ENCODE measurements at places on chromosomes 6 and 20. TPM values are rescaled to one million over a fixed set of nuclear protein-coding genes. Genes with fewer than 3 reads are reported as not detected.

DNA sequence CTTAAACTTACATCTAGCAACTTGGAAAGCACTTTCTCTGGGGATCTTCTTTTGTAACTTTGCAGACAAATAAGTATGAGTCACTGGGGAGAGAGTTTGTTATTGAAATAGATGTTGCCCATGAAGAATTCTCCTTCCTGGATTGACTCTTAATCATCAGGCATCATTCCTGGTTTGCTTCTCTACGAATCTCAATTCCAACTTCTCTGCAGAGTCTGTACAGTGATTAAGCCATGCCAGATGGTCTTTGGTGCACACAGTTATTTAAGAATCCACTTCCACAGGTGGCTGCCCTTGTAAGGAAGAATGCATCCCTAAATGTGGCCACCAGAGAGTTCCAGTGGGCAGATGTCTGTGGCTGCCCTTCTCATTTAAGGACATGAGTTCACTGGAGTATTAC is 25.7 kb downstream of the MYCT1 start:
- no peaks in the 10 kb centered on the region for H3K4me1 ChIP-seq
- H3K27me3 ChIP-seq = no peaks in the 10 kb centered on the region
- no peaks in the 10 kb centered on the region for H3K36me3 ChIP-seq
- H3K4me3 ChIP-seq = no peak overlapping the region
- no peak overlapping the region for H3K27ac ChIP-seq
- DNase-seq = no peak

DNA sequence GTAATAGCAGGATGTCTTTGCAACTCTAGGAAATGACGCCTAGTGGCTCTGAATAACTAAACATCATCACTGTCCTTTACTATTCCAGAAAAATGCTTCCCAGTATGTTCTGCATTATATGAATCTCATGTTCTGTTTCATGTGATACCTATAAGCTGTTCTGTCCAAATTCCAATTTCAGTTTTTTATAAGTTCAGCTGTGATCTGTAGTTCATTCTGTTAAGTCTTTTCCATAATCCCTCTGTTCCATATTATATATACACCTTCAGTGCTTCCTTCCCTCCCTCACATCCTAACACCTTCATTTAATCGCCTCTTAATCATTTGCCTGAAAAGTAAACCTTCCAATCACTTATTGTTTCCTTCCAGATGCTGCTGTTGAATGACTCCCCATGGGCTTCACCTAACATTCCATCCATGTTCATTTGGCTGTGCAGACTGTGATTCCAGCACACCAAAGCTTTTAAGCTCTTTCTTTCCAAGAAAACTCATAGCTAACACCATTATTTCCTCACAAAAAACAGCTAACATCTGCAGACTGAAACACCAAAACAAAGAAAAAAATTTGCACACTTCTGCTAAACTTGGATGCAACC is 18.6 kb downstream of the HMGCLL1 start:
- no peaks in the 10 kb centered on the region for H3K4me1 ChIP-seq
- no peak overlapping the region for H3K4me3 ChIP-seq
- H3K36me3 ChIP-seq = no peaks in the 10 kb centered on the region
- DNase-seq = no peak
- no peak overlapping the region for H3K27ac ChIP-seq

- H3K27ac ChIP-seq = no peak overlapping the region
- H3K4me3 ChIP-seq = no peak overlapping the region
- H3K36me3 ChIP-seq = no peaks in the 10 kb centered on the region
- no peaks in the 10 kb centered on the region for H3K27me3 ChIP-seq
- H3K4me1 ChIP-seq = peaks cover 13% of the 10 kb centered on the region
- no peak for DNase-seq
Observed at GRCh38 chr6:132085731-132086130, 134.6 kb upstream of the CCN2 start.

DNA sequence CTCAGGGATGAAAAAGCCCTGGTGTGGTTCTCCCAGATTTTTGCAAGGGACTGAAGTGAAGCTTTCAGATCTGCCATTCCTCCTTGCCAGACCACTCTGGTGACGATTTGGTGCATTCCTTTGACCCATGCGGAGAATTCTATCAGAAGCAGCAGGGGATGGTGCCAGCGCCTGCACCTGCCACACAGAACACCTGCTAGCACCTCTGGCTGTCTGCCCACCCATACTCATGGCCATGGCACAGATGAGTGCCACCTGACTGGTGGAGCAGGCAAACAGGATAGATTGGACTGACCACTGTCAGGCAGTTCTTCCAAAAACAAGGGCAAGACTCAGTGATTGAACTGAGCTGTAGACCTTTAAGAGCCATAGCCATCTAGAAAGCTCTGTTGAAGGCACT is 107.1 kb downstream of the CDYL start:
- H3K27ac ChIP-seq = no peak overlapping the region
- H3K4me3 ChIP-seq = no peak overlapping the region
- DNase-seq = no peak
- peaks cover 64% of the 10 kb centered on the region for H3K4me1 ChIP-seq
- no peaks in the 10 kb centered on the region for H3K27me3 ChIP-seq

The LHFPL5 gene
- polyA plus RNA-seq = not detected

DNA sequence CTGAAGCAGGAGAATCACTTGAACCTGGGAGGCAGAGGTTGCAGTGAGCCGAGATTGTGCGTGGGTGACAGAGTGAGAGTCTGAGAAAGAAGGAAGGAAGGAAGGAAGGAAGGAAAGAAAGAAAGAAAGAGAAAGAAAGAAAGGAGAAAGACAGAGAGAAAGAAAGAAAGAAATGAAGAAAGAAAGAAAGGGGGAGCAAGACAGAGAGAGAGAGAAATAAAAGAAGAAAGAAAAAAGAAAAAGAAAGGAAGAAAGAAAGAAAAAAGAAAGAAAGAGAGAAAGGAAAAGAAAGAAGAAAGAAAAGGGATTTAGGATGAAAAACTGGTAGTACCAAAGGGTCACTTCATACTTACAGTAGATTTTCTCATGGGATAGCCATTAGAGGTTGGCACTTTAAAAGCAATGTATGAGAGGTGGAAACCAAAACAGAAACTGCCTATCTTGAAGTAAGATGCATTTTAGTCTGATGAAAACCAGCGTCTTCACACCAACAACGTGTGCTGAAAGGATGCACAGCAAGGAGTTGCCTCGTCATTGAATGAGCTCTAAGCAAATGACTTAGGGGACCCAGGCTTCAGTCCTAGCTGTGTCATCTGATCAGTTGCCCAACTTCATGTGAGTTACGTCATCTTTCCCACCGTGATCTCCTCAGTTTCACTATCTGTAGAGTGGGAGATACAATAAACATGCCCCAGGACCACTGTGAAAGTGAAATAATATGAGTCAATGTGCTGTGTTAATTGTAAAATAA is 133.9 kb upstream of the NEDD9 start:
- peaks cover 91% of the 10 kb centered on the region for H3K4me1 ChIP-seq
- peak overlapping the region; percentile 96 for H3K27ac ChIP-seq
- H3K36me3 ChIP-seq = peaks cover 31% of the 10 kb centered on the region

GRCh38 chr6:144415835-144416237 is 130.7 kb downstream of the UTRN start:
- H3K4me1 ChIP-seq = peaks cover 62% of the 10 kb centered on the region
- H3K27me3 ChIP-seq = no peaks in the 10 kb centered on the region
- DNase-seq = no peak
- no peak overlapping the region for H3K27ac ChIP-seq
- H3K4me3 ChIP-seq = no peak overlapping the region

The POLR3F gene
- polyA plus RNA-seq = 15.2 TPM

DNA sequence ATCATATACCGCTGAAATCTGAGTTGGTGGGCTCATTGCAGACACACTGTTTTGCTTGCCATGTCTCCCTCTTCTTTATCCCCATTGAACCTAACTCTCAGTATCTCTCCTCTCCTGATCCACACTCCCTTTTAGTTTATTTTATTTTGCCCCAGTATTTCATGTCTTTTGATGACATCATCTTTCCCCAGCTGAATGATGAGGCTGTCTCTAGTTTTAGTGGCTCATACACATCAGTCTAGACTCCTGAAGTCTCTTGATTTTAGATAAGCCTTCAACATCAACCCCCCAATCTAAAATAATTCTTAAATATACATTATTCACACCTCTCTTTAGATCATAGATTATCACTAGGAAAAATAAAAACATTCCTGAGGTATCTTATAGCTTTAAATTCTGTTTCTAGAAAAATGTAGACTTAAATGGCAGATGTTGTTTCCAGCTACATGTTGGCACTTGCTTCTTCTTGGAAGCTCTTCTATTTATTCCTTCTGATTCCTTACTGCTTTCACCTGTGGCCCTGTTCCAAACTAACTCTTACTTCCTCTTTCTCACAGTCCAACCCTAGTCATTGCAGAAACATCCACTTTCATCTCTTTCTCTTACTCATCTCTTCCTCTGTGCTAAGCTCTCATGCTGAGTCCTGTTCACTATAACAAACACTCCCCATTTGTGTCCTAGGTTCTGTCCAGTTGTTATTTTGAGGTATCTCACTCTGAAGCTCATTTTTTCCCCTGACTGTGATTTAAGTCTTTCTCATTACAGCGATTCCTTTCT is 191.9 kb upstream of the SLC35B3 start:
- no peaks in the 10 kb centered on the region for H3K4me1 ChIP-seq
- H3K36me3 ChIP-seq = no peaks in the 10 kb centered on the region
- no peaks in the 10 kb centered on the region for H3K27me3 ChIP-seq
- DNase-seq = no peak
- no peak overlapping the region for H3K27ac ChIP-seq

The WFDC10B gene
- polyA plus RNA-seq = not detected

GRCh38 chr6:140256248-140256647 is 881.8 kb upstream of the CITED2 start:
- no peak overlapping the region for H3K4me3 ChIP-seq
- H3K4me1 ChIP-seq = peaks cover 5% of the 10 kb centered on the region
- no peak for DNase-seq
- peaks cover 4% of the 10 kb centered on the region for H3K27me3 ChIP-seq
- H3K27ac ChIP-seq = no peak overlapping the region
- no peaks in the 10 kb centered on the region for H3K36me3 ChIP-seq

The CFAP61 gene
- polyA plus RNA-seq = not detected

- H3K4me3 ChIP-seq = no peak overlapping the region
- H3K27ac ChIP-seq = no peak overlapping the region
- no peaks in the 10 kb centered on the region for H3K36me3 ChIP-seq
- DNase-seq = no peak
Observed at GRCh38 chr20:37327748-37328147, 18.2 kb upstream of the SRC start.

DNA sequence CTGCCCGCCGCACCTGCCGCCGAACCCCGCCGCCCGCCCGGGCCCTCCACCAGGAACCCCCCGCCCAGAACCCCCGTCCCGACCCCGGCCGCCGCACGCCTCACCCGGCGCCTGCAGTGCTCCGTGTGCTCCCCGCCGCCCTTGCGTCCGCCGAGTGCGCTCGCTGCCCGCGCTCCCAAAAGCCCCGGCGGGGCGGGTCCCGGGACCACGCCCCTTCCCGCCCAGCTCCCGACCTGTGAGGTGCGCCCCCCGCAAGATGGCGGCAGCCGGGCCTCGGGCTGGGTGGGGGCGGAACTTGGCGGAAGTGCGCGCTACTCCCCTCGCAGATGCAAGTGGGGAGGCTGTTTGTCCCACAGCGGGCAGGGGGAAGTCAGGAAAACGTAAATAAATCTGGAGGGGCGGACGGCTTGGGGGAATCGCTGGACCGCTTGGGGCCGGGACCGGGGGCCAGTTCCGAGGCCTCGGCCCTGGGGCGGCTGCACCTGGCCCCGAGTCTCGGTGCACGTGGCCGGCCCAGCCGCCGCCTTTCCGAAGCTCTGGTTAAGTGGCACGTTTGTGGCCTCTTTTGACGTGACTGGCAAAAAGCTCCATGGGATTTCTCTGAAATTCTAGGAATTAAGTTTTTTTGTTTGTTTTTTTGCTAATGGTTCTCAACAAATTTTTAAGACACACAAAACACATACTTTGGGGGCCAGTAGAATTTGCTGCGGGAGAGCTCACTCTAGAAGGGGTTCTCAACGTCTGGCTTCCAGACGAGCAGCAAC is at the start of gene EZR:
Gene EZR (minus strand): TSS at position 156 of the 764 bp plus-strand sequence. CDS start 1,275 bp downstream, outside the sequence.
- H3K27me3 ChIP-seq = no peaks in the 10 kb centered on the region
- DNase-seq = peak; percentile 90
- peaks cover 50% of the 10 kb centered on the region for H3K4me1 ChIP-seq
- peaks cover 25% of the 10 kb centered on the region for H3K36me3 ChIP-seq
- peak within 1 kb of the TSS; percentile 100 for H3K4me3 ChIP-seq
- peak within 1 kb of the TSS; percentile 99 for H3K27ac ChIP-seq

The TRIM15 gene
- polyA plus RNA-seq = not detected

GRCh38 chr6:97292671-97293070 is 9.7 kb upstream of the MMS22L start:
- no peak overlapping the region for H3K4me3 ChIP-seq
- peaks cover 6% of the 10 kb centered on the region for H3K36me3 ChIP-seq
- no peaks in the 10 kb centered on the region for H3K4me1 ChIP-seq
- H3K27ac ChIP-seq = no peak overlapping the region
- no peak for DNase-seq
- peaks cover 20% of the 10 kb centered on the region for H3K27me3 ChIP-seq

GRCh38 chr6:27867945-27868300 is 44.3 kb downstream of the OR2B2 start:
- peaks cover 38% of the 10 kb centered on the region for H3K4me1 ChIP-seq
- no peak for DNase-seq
- H3K36me3 ChIP-seq = peaks cover 5% of the 10 kb centered on the region
